ENCODE measurements at places on chromosomes 1 and 21.

GRCh38 chr1:117321680-117322609 is 45.3 kb upstream of the MAN1A2 start:
- DNase-seq, result no peak

DNA sequence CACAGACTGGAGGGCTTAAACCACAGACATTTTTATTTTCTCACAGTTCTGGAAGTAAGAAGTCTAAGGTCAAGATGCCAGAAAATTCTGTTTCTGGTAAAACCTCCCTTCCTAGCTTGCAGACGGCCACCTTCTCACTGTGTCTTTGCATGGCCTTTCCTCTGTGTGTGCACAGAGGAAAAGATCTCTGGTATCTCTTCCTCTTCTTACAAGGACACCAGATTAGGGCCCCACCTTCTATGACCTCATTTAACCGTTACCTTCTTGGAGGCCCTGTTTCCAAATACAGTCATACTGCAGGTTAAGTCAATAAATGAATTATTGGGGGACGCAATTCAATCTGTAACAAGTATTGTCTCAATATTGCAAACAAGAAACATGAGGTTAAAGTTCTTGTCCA is 63.0 kb upstream of the PRDX6 start:
- no peak for DNase-seq

DNA sequence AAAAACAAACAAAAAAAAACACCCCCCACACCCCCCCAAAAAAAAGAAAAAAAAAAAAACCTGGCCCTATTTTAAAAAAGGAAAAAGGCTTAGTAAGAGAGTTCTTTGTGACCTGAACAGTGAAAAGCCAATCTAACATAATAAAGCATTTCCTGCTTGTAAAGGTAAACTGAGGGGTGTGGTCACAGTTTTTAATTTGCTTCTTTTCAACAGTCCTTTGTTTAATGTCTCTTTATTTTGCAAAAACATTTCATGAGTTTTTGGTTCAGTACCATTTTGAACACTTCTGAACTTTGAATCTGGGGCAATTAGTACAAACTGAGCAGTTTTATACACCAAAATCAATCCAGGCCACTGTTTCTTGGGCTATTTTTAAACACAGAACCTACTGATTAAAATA is 37.6 kb downstream of the TOR3A start:
- no peak for DNase-seq

DNA sequence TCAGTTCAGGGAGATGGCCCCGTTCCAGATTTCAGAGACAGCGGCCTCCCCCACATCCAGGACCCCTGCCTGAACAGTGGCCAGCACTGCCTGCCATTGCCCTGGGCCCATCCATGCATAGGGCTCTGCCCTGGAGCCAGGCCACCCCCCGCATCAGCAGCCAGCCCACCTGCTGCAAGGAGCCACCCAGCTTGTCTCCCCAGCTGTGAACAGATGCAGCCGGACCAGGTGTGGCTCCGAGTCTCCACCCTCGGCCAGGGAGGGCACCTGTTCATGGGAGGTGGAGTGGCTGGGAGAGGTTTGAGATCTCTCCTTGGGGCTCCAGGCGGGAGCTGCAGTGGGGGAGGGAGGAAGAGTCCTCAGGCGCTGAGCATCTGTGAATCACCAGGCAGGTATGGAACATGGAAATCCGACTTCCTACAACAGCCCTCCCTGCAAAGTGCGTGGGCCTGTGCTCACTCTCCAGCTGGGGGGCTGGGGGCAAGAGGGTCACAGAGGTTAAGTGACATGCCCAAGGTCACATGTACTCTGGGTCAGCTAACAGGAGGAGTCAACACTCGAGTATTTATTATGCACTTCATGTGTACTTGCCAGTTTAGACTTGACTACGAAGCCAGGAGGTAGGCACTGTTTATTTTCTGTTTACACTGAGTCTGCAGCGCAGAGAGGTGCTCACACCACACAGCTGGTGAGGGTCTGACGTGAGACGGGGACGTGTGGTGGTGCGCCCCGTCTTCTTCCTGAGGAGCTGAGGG is 4.8 kb upstream of the HES5 start:
- no peak for DNase-seq

GRCh38 chr1:97091263-97091662 is 369.7 kb downstream of the PTBP2 start:
- no peak for DNase-seq

- DNase-seq, result no peak
Observed at GRCh38 chr1:183638649-183639387, 3.2 kb upstream of the ARPC5 start.

- no peak for DNase-seq
Observed at GRCh38 chr1:164678136-164678700, 119.2 kb downstream of the PBX1 start.

- DNase-seq, result no peak
Observed at GRCh38 chr21:17668479-17669140, 55.9 kb upstream of the BTG3 start.

GRCh38 chr1:246072456-246072955 is 434.6 kb downstream of the SMYD3 start:
- DNase-seq, result no peak

- no peak for DNase-seq
Observed at GRCh38 chr1:47853059-47853458, 144.1 kb downstream of the TRABD2B start.

DNA sequence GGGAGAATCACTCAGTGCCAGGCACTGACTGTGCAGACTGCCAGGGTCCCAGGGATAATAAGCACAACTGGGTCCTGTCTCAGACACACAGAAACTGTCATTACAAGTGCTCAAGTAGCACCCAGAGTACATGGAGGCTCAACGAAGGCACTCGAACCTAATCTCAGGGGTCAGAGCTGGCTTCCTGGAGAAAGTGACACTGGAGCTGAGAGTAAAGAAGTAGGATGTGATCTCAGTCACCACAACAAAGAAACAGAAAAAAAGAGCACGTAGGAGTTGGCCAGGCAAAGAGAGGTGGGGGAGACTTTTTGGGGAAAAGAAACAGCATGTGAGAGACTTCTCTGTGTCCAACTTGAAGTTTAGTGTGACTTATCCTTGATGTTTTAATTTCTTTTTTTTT is 1.3 kb downstream of the CATSPER4 start:
- DNase-seq, result no peak

GRCh38 chr21:34913811-34914210 is 135.3 kb downstream of the RUNX1 start:
- DNase-seq, result no peak

GRCh38 chr21:43734131-43734927 is 15.4 kb downstream of the PDXK start:
- DNase-seq, result no peak

DNA sequence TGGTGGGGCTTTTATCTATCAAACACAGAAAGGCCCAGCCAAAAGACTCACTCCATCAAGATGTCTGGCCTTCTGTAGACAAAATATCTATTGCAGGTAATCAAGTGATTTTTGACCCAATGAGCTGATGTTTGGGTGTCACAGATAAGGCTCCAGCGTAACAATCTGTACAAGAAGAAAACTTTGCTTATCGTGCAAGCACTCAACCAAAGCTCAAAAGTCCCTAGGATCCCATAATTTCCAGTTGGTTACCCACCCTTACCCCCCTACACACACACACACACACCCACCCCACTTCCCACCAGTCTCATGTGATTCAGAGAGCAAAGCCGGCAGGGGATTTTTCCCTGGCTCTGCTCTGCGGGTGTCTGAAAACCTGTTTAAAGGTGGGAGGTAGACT is 5.8 kb downstream of the ITPKB start:
- DNase-seq, result no peak

DNA sequence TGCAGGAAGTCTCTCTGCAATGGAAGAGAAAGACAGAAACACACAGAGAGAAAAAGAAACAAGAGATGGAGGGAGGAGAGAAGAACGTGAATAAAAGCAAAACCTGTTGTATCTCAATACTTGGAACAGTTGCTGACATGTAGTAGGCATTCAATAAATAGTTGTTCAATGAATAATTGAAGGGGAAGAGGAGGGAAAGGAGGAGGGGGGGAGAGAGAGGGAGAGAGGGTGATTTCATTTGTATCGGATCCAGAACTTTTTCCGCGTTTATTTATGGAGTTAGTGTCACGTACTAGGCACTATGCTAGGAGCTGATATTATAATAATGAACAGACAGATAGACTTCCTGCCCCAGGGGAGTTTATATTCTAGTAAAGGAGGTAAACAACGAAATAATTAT is 144.1 kb downstream of the OMA1 start:
- DNase-seq, result no peak

GRCh38 chr1:236143104-236143948 is 987 bp downstream of the GPR137B start:
- no peak for DNase-seq
